Stimulated activated CD4-positive, alpha-beta T cell treated with anti-CD3 and anti-CD28 coated beads, Interleukin-12 subunit alpha, Interleukin-12 subunit beta, amount 100 ng/mL, for 4 hours (primary cell): ENCODE measurements at places on chromosomes 11 and 22.

- DNase-seq, result no peak
These were observed 6.0 kb downstream of the SCARF2 start for GRCh38 chr22:20431511-20432192.

- no peak for DNase-seq
These were observed 13.3 kb upstream of the SERPINH1 start for GRCh38 chr11:75548595-75549272.

DNA sequence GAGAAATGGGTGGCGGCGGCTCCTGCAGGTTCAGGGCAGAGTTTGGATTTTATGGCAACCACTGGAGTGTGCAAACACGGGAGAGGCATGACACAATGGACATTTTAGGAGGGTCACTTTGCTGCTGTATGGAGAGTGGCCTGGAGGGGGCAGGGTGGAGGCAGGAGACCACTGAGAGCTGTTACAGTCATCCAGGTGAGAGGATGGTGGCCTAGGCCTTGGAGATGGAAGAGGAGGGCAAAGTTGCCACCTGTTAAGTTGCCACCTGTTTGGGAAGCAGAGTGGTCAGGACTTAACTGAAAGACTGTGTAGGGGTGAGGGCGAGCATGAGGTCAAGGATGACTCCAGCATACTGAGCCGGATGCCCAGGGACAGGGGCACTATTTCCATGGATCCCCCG, 2.3 kb upstream of the RAD9A start:
- peak; percentile 53 for DNase-seq

DNA sequence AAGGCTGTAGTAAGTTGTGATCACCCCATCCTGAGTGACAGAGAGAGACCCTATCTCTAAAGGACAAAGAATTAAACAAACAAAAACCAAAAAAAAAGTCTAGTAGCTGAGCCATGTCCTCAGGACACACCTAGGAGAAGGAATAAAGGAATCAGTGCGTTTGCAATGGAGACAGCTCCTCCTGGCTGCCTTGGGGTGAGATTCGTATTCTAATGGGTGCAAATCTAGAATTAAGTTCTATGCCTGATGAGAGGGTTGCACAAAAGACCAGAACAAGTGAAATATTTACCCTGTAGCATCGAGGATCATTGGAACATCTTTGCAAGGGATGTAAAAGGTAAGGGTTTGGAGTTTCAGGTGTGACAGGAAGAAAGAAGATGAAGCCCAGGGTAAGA, 70.3 kb upstream of the BMAL1 start:
- no peak for DNase-seq

DNA sequence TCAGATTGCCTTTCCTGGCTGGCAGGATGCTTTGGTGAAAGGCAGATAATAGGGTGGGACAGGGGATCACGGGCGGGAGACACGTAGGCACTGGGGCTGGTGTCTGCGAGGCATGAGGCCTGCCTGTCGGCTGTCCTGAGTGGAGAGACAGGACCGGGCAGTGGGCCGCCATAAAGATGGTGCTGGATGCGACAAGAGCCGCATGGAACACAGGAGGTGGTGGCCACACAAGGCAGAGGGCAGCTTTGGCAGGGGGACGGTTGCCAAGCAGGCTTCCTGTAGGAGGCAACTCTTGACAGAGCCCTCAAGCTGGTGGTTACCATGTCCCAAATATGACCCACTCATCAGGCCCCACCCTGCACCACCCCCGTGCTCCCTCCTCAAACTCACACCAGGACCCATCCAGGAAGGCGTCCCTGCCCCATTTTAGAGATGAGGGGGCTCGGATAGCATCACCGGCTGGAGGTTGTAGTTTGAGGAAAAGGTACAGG, 4.9 kb upstream of the PPARA start:
- DNase-seq, result no peak

DNA sequence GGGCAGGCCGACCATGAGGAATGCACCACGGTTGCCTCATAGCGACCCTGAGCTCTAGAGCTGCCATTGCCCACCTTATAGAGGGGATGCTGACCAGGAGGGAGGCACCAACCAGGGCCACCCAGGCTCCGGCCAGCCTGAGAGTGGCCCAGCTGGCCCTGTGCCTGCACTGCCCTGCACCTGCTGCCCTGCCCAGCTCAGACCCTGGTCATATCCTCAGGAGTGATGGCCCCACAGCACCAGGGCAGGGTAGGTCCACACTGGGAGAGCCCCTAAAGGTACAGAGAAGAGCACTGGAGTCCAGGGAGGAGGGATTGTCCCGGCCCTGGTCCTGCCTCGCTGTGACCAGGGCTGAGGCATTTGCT, 127.8 kb downstream of the MED15 start:
- no peak for DNase-seq

DNA sequence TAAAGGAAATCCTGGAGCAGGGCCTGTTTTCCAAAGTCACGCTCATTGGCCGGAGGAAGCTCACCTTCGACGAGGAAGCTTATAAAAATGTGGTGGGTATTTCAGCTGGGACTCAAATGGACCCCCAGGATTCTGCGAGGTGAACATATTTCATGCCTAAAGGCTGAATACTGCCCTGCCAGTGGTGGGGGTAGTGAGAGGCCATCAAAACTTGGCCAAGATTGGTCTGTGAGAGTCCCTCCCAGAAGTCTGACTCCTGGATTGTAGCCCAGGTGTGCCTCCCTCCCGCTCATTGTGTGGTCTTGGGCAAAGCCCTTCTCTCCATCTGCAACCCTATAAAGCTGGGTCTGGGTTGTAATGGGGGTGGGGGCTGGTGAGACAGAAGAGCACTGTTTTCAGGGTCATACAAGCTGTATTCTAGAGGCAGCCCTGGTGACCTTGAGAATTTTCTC, 853 bp downstream of the HTATIP2 start:
- no peak for DNase-seq

GRCh38 chr11:119496469-119496868, 73.5 kb upstream of the THY1 start:
- no peak for DNase-seq

- DNase-seq, result no peak
These were observed 13.6 kb upstream of the CHRNA10 start for GRCh38 chr11:3684819-3685172.

GRCh38 chr11:133957900-133958299, 1.1 kb upstream of the IGSF9B start:
- no peak for DNase-seq

DNA sequence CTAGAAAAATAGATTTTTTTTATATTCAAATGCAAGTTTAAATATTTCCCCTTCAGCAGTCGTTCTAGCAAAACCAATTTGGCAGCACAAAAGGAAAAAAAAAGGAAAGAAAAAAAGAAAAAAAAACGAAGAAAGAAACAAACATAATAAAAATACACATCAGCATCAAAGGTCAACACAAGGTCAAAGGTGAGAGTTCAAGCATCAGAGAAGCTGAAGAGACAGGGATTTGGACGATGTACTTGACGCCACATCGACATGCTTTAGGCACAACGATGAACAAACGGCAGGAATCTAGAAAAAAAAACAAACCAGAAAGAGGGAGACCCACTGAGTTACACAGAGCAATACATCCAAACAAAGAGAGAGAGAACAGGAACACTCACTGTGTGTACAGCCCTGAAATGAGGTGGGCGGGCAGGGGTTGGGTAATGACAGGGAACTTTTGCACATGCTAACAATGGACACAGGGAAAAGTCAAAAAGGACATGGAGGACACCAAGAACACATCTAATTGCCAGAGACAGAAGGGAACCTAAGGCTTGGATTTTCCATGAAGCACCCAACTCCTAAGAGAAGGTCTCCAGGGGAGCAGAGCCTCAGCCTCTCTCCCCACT, 19.8 kb upstream of the RAPSN start:
- no peak for DNase-seq

DNA sequence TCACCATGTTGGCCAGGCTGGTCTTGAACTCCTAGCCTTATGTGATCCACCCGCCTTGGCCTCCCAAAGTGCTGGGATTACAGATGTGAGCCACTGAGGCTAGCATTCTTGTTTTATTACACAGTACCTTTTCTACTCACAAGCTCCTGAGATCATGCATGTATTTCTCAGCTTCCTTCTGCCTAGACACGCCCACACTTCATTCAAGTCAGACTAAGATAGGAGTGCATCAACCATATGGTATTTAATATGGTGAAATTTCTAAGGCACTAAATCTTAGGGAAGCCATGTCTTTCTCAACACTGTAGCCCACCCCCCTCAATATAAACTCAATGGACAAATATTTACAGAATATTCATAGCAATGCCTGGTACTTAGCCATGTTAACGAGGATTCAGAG, 62.1 kb downstream of the SLC25A17 start:
- DNase-seq, result no peak

DNA sequence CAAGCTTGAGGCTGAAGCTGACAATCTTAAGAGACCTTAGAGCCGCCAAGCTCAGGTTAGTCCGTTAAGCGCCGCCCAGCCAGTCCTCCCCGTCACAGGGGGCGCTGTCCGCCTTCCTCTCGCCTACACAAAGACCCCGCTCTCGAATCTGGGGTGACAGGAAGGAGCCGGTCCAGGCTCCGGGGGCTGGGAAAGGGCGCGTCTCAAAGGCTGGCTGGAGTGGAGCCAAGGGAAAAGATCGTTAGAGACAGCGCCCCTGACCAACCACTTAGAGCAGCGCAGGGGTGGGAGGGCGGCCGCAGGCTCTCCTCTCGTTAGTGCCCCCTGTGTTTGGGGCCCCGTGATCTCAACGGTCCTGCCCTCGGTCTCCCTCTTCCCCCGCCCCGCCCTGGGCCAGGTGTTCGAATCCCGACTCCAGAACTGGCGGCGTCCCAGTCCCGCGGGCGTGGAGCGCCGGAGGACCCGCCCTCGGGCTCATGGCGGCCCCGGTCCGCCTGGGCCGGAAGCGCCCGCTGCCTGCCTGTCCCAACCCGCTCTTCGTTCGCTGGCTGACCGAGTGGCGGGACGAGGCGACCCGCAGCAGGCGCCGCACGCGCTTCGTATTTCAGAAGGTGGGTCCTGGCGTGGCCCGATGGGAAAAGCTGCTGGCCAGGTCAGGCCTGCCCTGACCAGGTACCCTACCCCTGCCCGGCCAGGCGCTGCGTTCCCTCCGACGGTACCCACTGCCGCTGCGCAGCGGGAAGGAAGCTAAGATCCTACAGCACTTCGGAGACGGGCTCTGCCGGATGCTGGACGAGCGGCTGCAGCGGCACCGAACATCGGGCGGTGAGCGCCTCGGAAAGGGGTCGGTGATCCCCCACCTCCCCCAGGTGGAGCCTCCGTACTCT, at the start of gene MUS81:
MUS81 (plus strand) TSS at position 156 of the 887 bp plus-strand sequence; CDS start at position 477, 321 bp downstream.
- DNase-seq, result peak; percentile 95

DNA sequence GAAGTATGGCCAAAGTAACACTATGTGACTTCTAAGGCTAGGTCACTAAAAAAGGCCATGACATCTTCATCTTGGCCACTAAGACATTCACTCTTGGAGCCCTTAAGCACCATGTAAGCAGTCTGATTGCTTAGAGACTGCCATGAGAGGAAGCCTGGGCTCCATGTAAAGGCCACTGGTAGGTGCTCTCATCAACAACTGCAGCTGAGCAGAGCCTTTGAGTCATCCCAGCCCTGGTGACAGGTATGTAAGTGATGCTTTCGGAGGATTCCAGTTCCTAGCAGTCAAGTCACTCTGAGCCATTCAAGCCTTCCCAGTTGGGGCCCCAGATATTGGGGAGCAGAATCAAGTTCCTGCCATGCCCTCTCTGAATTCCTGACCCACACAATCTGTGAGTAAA, 26.2 kb downstream of the GAB2 start:
- DNase-seq, result no peak

DNA sequence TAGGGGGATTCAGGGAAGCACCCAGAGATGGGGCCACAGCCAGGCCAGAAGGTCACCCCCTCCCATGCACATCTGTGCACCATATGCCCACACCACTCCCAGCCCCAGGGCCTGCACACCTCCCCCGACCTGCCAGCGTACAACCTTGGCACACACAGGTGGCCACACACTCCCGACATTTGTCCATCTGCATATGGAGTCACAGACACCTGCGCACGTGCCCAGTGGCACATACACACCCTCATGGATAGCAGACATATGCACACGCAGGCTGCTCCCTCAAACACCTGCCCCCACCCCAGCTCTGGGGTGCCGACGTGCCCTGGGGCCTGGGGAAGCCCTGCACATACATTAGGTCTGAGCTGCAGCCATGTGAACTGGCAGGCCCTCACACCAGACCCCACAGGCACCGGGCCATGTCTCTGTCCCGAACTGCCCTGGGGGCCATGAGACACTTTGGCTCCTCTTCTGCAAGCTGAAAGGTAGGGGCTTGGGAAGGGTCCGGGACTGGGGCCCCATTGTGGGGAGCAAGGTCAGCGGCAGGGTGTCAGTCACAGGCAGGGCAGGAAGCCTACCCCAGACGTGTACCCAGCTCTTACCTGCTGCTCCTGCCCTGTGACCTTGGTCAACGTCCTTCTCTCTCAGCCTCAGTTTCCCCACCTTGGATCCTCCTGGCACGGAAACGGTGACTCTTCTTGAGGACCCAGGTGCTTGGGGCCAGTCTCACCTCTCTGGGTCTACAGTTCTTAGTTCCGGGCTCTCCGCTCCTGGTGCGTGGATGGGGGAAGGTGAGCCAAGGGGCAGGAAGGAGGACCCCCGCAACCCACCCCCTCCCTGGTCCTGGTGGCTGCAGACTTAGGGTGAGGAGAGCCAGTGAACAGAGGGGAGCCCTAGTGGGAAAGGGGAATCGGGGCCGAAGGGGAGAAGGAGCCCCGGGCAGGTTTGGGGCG, 579 bp upstream of the CABP7 start:
- no peak for DNase-seq

- no peak for DNase-seq
These were observed 144.7 kb downstream of the TTC17 start for GRCh38 chr11:43503417-43503816.

- DNase-seq, result no peak
These were observed 87.7 kb upstream of the OPCML start for GRCh38 chr11:133619973-133620372.

DNA sequence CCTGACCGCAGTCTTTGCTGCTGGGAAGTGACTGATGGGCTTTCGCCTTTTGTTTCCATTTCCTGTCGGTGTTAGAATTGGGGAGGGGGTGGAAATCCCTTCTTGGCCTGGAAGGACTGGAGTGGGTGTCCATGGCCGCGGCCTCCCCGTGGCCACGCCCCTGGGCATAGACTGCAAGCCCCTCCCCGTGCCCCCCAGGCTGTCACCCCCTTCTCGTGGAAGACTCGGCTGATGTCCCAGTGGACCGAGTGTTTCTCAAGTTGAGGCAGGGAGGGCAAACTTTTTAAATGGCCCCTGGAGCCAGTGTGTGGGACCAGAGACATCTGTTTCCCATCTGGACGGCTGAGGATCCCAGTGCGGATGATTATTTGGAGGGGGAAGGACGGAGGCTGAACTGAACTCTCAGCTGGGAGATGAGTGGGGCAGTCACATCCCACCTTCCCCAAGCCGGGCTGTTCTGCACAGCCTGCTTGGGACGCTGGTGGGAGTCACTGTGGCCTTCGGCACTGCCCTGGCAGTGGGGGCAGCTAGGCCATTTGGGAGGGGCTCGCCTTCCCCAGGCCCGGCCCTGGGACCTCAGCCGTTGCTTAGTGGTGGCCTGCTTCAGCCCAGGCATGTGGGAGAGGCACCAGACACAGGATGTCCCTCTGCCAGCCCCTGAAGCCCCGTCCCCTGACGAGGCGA, 1.6 kb downstream of the CD81 start:
- DNase-seq, result no peak

- no peak for DNase-seq
These were observed 11.9 kb downstream of the PLAAT2 start for GRCh38 chr11:63551091-63551888.

GRCh38 chr11:120052196-120052775, 85.6 kb downstream of the TRIM29 start:
- no peak for DNase-seq
